ENCODE measurements at places on chromosomes 7 and 10.

DNA sequence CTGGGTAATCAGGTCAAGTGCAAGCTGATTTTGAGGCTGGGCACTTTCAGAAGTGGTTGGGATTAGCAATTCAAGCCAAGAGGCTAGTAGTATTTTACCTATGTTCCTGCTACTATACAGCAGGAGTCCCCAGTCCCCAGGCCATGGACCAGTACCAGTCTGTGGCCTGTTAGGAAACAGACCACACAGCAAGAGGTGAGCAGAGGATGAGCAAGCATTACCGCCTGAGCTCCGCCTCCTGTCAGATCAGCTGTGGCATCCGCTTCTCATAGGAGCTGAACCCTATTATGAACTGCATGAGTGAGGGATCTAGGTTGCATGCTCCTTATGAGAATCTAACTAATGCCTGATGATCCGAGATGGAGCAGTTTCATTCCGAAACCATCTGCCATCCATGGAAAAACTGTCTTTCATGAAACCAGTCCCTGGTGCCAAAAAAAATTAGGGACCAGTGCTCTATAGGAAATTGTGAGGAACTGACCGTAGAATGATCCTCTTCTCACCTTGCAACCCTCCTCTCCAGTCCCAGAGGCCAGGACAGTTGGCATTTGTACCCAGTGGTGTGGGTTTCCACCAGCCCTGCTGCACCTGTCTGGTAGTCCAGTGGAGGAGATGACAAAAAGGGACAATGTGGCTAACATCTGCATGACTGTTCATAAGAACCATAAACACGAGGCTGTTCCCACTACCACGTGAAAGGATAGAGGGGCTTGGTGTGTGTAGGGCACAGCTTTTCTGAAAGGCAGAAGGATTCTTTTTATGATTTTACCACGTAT, 172.5 kb downstream of the KIAA1217 start:
- no peak overlapping the region for H3K4me3 ChIP-seq
- no peak for DNase-seq
- peaks cover 11% of the 10 kb centered on the region for H3K27me3 ChIP-seq
- H3K36me3 ChIP-seq, result no peaks in the 10 kb centered on the region
- no peaks in the 10 kb centered on the region for H3K4me1 ChIP-seq

DNA sequence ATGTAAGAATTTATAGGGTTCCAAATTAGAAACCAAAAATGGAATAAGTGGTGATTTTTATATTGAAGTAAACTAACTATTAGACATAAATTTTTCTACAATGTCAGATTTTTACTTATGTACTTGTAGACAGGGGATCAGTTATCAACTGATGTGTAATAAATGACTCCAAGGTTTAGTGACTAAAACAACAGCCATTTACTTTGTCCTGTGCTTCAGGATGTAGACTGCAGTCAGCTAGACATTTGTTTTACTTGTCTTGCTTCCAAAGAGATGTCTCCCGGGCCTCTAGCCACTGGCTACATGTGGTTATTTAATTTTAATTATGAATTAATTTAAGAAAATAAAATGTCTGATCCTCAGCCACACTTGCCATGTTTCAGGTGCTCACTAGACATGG, 249.7 kb upstream of the IGFBP3 start:
- H3K36me3 ChIP-seq, result no peaks in the 10 kb centered on the region
- no peak for DNase-seq
- H3K27me3 ChIP-seq, result no peaks in the 10 kb centered on the region
- H3K27ac ChIP-seq, result no peak overlapping the region
- no peaks in the 10 kb centered on the region for H3K4me1 ChIP-seq

DNA sequence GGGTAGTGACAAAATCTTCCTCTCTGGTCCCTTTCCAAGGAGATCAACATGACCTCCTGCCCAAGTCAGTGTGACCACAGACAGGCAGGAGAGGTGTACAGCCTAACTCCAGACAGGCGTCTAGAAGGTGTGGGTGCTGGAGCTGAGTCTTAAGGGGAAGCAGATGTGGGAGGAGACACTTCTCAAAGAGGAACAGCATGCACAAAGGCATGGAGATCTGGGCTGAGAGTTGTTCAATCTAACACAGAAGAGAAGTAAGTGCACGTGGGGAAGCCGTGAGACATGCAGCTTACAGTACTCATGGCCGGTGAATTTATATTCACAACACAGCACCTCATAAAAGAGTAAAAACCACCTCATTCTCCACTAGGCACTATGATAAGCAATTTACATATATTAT, 23.8 kb upstream of the GSDME start:
- no peak overlapping the region for H3K27ac ChIP-seq
- H3K4me3 ChIP-seq, result no peak overlapping the region
- H3K4me1 ChIP-seq, result no peaks in the 10 kb centered on the region
- no peaks in the 10 kb centered on the region for H3K27me3 ChIP-seq

DNA sequence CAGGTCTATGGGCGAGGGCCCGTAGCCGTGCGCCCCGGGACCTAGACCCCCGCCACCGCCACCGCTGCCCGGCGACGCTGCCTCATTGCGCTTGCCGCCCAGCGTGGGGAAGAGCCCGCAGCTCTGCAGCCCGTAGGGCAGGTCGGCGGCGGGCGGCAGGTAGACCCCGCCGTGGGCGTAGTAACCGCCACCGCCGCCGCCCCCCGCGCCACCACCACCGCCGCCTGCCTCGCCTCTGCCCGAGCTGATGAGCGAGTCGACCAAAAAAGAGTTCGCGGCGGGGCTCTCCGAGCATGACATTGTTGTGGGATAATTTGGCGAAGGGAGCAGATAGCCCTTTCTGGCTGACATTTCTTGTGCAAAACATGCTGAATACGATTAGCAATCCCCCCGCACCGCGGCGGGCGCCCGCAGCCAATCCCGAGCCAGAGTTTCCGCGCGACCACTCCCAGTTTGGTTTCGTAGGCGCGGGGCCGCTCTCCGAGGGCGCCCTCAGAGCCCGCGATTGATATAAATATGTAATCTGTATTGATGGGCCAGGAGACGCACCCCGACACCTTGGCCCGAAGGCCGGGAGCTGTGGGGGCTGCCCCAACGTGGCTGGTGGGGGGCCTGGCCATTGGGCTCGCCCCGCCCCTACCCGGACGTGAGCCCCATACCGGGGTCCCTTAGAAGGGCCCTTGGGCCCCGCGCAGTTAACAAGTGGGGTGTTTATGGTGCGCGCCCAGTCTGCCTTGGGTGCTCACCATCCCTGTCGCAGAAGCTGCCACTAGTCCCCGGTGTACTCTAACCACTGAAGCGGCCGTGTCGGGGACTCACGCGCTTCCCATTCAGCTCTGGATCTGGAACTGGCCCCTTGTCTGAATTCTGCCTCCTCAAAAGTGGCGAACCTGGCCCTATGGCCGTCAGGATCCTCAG, at the start of gene HOXA10:
TSS of gene HOXA10 (minus strand) at position 365 of the 918 bp plus-strand sequence. CDS start at position 351, 14 bp downstream.
- peaks cover 74% of the 10 kb centered on the region for H3K27me3 ChIP-seq
- no peak for DNase-seq
- peaks cover 17% of the 10 kb centered on the region for H3K36me3 ChIP-seq
- H3K27ac ChIP-seq, result no peak within 1 kb of the TSS

- no peak overlapping the region for H3K4me3 ChIP-seq
- H3K36me3 ChIP-seq, result peaks cover 38% of the 10 kb centered on the region
- H3K27ac ChIP-seq, result peak overlapping the region; percentile 10
These were observed 15.6 kb upstream of the PBLD start for GRCh38 chr10:68348265-68348741.

DNA sequence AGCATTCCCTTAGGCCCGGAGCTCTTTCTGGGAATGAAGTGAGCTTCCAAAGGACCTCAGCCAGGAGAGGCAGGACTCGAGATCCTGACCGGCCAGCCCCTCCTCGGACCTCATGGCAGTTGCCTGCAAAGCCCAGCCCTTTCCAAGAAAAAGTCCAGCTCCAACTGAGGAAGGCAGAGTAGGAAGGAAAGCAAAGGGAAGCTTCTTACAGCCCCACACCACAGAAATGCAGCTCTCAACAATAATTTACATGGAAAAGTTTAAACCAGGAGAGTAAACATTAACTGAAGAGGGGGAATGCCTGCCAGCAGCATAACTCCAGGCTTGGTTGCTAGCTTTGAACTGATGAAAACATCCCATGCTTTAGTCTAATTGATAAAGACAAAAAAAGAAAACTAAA, 153.9 kb upstream of the PFKP start:
- peaks cover 6% of the 10 kb centered on the region for H3K4me1 ChIP-seq
- no peak overlapping the region for H3K4me3 ChIP-seq
- H3K27me3 ChIP-seq, result peaks cover 60% of the 10 kb centered on the region
- H3K36me3 ChIP-seq, result peaks cover 1% of the 10 kb centered on the region

DNA sequence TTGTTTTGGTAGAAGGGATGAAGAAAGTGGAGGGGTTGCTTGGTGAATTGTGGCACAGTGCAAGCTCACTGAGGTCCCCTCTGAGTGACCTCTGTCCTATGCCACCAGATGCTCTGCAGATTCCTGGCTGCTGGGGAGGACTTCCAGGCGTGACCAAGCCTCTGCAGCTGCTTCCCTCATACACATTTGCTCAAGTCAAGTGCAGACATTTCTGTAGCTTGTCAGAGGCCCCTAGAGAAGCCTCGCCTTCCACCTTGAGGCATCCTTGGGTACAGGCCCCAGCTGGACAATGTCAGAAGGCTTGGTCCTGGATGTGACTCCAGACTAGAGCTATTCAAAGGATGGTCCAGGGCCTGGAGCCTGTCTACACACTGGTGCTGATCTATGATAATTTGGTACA, 464.2 kb downstream of the PLXNA4 start:
- no peak overlapping the region for H3K27ac ChIP-seq
- H3K4me3 ChIP-seq, result no peak overlapping the region
- no peaks in the 10 kb centered on the region for H3K36me3 ChIP-seq

- H3K27ac ChIP-seq, result no peak overlapping the region
- H3K27me3 ChIP-seq, result peaks cover 61% of the 10 kb centered on the region
- no peak overlapping the region for H3K4me3 ChIP-seq
- H3K4me1 ChIP-seq, result no peaks in the 10 kb centered on the region
These were observed 55.5 kb upstream of the LHFPL3 start for GRCh38 chr7:104272767-104273384.

- no peaks in the 10 kb centered on the region for H3K4me1 ChIP-seq
- no peak overlapping the region for H3K4me3 ChIP-seq
- peaks cover 30% of the 10 kb centered on the region for H3K27me3 ChIP-seq
- no peaks in the 10 kb centered on the region for H3K36me3 ChIP-seq
- no peak for DNase-seq
These were observed 56.8 kb upstream of the DDC start for GRCh38 chr7:50621973-50622490.

GRCh38 chr7:149765399-149766121, 7.8 kb downstream of the ZNF467 start:
- H3K4me1 ChIP-seq, result no peaks in the 10 kb centered on the region
- H3K27me3 ChIP-seq, result no peaks in the 10 kb centered on the region
- H3K27ac ChIP-seq, result no peak overlapping the region
- H3K4me3 ChIP-seq, result no peak overlapping the region
- H3K36me3 ChIP-seq, result peaks cover 2% of the 10 kb centered on the region

- no peaks in the 10 kb centered on the region for H3K4me1 ChIP-seq
- no peaks in the 10 kb centered on the region for H3K36me3 ChIP-seq
- DNase-seq, result no peak
- no peak overlapping the region for H3K27ac ChIP-seq
These were observed 73.9 kb upstream of the CABCOCO1 start for GRCh38 chr10:61588770-61589211.

GRCh38 chr7:14590206-14590605, 312.3 kb downstream of the DGKB start:
- no peak overlapping the region for H3K4me3 ChIP-seq
- no peak overlapping the region for H3K27ac ChIP-seq
- no peaks in the 10 kb centered on the region for H3K27me3 ChIP-seq
- no peak for DNase-seq

DNA sequence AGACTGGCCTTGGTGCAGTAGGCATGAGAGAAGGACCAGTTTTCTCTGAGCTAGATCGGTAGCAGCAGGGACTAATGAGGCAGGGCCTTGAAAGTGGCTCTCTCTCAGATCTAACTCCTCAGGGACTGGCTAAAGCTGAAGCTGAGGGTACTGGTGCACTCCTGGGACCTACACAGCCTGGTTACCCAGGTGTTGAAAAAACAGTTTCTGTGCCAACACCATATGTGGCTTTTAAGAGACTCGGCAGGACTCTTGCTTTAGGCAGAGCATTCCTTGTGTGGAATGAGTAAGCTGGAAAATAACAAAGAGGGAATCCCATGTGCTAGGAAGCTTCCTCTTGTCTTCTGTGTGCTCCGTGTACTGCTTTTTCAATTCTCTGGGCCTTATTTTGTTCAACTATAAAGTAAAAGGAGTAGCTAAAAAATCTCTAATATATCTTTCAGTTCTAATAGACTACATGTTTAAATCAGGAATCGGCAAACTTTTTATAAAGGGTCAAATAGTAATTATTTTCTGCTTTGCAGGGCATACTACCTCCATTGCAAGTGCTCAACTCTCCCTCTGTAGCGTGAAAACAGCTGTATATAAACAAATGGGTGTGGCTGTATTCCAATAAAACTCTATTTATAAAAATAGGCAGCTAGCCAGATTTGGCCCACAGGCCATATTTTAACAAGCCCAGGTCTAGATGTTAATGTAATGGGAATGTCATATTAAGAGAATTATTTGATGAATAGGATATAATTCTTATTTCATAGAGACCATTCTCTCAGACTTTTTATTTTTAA, 186.1 kb upstream of the KAT6B start:
- H3K27ac ChIP-seq, result no peak overlapping the region
- DNase-seq, result no peak
- no peaks in the 10 kb centered on the region for H3K4me1 ChIP-seq
- H3K36me3 ChIP-seq, result no peaks in the 10 kb centered on the region
- H3K27me3 ChIP-seq, result no peaks in the 10 kb centered on the region
- H3K4me3 ChIP-seq, result no peak overlapping the region

DNA sequence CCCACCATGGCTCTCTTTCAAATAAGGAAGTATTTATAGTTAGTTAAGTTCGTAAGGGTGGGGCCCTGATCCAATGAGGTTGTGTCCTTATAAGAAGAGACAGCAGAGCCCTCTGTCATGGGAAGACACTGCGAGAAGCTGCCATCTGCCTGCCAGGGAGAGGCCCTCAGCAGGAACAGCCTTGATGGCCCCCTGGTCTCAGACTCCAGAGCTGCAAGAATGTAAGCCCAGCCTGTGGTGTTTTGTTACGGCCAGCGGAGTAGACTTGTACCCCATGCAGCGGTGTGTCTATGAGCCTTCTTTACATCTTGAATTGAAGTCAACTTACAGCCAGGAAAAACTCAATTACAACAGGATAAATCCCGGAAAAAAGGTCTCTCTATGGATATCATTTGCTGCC, 14.3 kb upstream of the LARP4B start:
- no peak overlapping the region for H3K27ac ChIP-seq
- H3K27me3 ChIP-seq, result peaks cover 14% of the 10 kb centered on the region
- DNase-seq, result no peak
- H3K36me3 ChIP-seq, result peaks cover 2% of the 10 kb centered on the region
- no peaks in the 10 kb centered on the region for H3K4me1 ChIP-seq

GRCh38 chr7:31788883-31789680, 102.1 kb downstream of the PPP1R17 start:
- DNase-seq, result no peak
- H3K36me3 ChIP-seq, result no peaks in the 10 kb centered on the region
- no peaks in the 10 kb centered on the region for H3K27me3 ChIP-seq
- no peak overlapping the region for H3K27ac ChIP-seq

- H3K36me3 ChIP-seq, result peaks cover 69% of the 10 kb centered on the region
- no peak for DNase-seq
- no peaks in the 10 kb centered on the region for H3K27me3 ChIP-seq
- H3K4me3 ChIP-seq, result no peak overlapping the region
- H3K27ac ChIP-seq, result peak overlapping the region; percentile 10
These were observed 9.8 kb downstream of the PSMA2 start for GRCh38 chr7:42922017-42922753.

GRCh38 chr7:19101909-19102308, 15.5 kb downstream of the TWIST1 start:
- H3K27ac ChIP-seq, result no peak overlapping the region
- DNase-seq, result no peak
- peaks cover 27% of the 10 kb centered on the region for H3K27me3 ChIP-seq
- H3K36me3 ChIP-seq, result no peaks in the 10 kb centered on the region
- no peaks in the 10 kb centered on the region for H3K4me1 ChIP-seq

GRCh38 chr7:78002021-78002420, 203.4 kb downstream of the PHTF2 start:
- H3K36me3 ChIP-seq, result no peaks in the 10 kb centered on the region
- DNase-seq, result no peak
- no peaks in the 10 kb centered on the region for H3K27me3 ChIP-seq
